H1 (cell line): ENCODE measurements at places on chromosomes 2 and 18. TPM values are rescaled to one million over a fixed set of nuclear protein-coding genes. Genes with fewer than 3 reads are reported as not detected.

Gene RBFA
- polyA plus RNA-seq, result 18.5 and 19.2 TPM in 2 replicates

Gene MCEE
- 6.5 and 7.3 TPM in 2 replicates for polyA plus RNA-seq

Gene KATNAL2
- polyA plus RNA-seq, result 9.7 and 10.0 TPM in 2 replicates

Gene ADD2
- polyA plus RNA-seq, result 58.5 and 96.4 TPM in 2 replicates

Gene TMEM247
- polyA plus RNA-seq, result not detected in 2 replicates

Gene LAMA3
- 0.58 and 0.76 TPM in 2 replicates for polyA plus RNA-seq
